ENCODE measurements at places on chromosomes 12 and 14.

DNA sequence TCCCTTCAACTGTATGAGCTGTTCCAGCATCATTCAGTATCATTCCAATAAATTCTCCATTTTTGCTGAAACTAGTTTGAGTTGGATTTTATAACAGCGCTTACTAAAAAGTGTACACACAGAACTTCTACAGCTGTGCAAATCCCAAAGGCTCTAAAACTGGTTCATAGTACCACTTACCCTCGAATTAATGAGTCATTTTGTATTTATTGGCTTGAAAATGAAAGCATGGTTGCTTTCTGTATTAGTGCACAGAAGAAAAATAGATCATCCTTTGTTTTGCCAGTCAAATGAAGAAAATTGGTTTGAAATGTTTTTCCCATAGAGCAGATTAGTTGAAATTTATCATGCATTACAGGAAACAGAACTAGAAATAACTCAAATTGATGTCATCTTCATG lies 268.3 kb upstream of the CPNE8 start:
- no peaks in the 10 kb centered on the region for H3K4me1 ChIP-seq
- H3K27me3 ChIP-seq: no peaks in the 10 kb centered on the region
- no peak overlapping the region for H3K27ac ChIP-seq
- no peak overlapping the region for H3K4me3 ChIP-seq

DNA sequence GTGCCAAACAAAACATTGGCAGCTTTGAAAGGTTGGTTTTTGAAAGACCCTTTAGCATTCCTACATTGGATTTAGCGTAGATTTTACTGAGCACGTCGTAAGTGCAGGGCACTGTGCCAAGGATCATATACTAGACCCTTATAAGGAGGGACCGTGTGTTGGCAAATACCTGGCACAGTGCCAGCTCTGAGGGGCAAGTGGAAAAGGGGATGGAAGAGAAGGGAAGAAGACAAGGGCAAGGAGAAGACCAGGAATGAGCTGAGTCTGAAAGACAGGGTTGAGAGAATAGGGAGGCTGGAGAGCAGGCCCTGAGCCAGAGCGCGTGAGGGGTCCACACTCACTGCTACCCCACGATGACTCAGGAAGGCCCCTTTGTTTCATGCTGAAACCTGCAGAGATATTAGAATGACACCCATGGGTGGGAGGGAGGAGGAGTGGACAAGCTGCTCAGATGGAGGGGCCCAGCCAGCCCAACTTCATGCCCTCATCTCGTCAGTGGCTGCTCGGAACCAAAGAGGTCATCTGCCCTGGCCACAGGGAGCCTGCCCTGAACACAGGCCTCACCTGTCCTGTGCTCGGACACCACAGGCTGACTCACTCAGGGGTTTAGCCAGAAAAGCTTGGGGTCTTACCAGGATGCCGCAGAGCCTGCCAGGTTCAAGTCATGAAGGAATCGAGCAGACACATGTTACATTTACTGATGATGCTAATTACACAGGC lies 25.0 kb downstream of the RAB35 start:
- H3K4me3 ChIP-seq: no peak overlapping the region
- peaks cover 11% of the 10 kb centered on the region for H3K4me1 ChIP-seq

DNA sequence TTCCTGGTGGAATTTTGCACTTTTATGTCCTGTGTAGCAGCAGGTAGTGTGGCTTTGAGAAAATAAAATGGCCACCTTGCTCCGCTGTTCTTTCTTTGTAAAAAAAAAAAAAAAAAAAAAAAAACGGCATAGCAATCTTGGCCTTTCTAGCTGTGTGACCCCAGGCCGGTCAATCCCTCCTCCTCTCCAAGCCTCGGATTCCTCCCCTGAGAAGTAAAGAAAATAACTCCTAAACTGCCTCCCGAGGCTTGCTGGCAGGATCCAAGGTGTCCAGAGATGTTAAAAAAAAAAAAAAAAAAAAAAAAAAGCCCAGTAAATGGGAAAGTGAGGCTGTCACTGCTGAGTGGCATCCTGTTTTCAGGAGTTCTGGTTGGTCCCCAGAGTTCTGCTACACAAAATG lies 23.9 kb upstream of the MAP1LC3B2 start:
- peaks cover 70% of the 10 kb centered on the region for H3K4me1 ChIP-seq
- no peaks in the 10 kb centered on the region for H3K27me3 ChIP-seq
- H3K36me3 ChIP-seq: peaks cover 4% of the 10 kb centered on the region
- H3K27ac ChIP-seq: no peak overlapping the region
- no peak for DNase-seq

DNA sequence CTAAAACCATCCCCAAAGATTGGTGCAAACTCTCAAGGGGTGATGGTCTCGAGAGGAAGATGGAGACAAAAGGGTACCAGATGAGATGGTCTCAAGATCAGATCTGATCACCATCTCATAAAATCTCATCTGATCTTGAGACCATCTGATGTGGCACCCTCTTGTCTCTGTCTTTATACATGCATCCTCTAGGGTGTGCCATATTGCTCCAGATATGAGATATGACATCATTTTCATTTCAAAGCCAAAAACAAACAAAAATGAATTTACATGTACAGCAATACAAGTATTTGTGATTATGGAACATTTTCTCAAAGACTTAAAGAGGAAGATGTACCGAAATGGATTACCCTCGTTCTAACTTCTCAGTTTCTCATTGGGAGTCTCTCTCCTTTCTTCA lies 787.2 kb downstream of the GALC start:
- no peak overlapping the region for H3K4me3 ChIP-seq
- no peak overlapping the region for H3K27ac ChIP-seq
- no peaks in the 10 kb centered on the region for H3K27me3 ChIP-seq
- no peaks in the 10 kb centered on the region for H3K4me1 ChIP-seq

DNA sequence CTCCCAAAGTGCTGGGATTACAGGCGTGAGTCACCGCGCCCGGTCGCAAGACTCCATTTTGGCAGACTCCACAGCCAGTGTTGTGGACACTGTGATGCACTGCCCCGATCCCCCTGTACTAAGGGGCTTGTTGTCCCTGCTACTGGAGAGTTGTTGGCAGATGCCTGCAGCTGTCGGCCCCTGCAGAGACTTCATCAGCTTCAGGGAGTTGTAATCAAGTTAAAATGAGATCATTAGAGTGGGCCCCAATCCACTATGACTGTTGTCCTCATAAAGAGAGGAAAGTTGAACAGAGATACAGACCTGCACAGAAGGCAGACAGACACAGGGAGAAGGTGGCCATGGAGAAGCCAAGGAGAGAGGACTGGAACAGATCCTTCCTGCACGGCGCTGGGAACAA lies 23.7 kb upstream of the TUBA1A start:
- H3K4me1 ChIP-seq: no peaks in the 10 kb centered on the region
- no peaks in the 10 kb centered on the region for H3K36me3 ChIP-seq
- H3K4me3 ChIP-seq: no peak overlapping the region
- H3K27ac ChIP-seq: no peak overlapping the region
- DNase-seq: no peak

GRCh38 chr12:24760162-24760561 lies 188.7 kb downstream of the BCAT1 start:
- H3K4me3 ChIP-seq: no peak overlapping the region
- no peaks in the 10 kb centered on the region for H3K36me3 ChIP-seq
- no peaks in the 10 kb centered on the region for H3K27me3 ChIP-seq
- H3K27ac ChIP-seq: no peak overlapping the region
- no peak for DNase-seq

DNA sequence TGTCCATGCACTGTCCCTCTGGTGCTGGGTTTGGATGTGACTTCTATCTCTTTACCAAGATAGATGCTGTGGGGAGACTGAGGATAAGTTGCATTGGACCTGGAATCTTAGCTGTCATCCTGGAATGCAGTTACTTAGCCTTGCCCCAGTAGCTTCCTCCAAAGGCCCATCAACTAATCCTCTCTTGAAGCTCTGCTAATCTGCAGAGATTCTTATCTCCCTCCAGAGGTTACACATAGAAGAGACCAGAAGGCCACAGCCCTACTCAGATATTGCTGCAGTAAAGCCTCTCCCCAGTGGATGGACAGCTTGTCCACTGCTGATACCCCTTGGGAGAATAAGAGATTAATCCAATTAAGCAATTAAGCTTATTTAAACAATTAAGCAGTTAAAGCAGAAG lies 867.2 kb downstream of the BCL11B start:
- H3K27me3 ChIP-seq: no peaks in the 10 kb centered on the region
- H3K4me1 ChIP-seq: no peaks in the 10 kb centered on the region
- no peak overlapping the region for H3K27ac ChIP-seq
- H3K4me3 ChIP-seq: no peak overlapping the region
- DNase-seq: no peak

DNA sequence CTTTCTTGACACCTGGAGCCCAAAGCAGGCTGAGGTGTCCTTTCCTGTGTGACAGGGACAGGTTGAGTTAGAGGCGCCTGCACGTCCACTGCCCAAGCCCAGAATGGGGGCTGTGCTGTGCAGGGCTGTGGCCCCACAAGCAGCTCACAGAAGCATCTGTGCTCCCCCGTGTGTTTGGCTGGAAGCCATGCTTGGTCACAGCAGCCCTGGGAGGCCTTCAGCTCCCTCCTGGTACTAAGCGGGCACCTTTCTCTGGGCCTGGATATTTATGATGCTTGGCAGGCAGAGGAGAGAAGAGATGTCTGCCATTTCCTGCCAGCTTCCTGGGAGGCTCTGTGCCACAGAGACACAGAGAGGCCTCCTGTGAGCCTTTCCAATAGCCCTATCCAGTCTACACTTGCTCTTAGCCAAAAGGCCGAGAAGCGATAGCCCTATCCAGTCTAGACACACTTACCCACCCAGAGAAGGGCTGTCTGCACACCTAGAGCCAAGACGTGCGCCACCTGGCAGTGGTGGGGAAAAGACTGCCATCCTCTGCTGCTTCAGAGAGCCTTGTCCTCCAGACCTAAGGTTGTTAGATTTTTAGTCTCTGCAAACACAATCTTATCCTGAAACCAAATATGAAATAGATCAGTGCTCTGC lies 117.4 kb downstream of the GCH1 start:
- no peak overlapping the region for H3K4me3 ChIP-seq
- H3K4me1 ChIP-seq: peaks cover 26% of the 10 kb centered on the region
- peaks cover 42% of the 10 kb centered on the region for H3K36me3 ChIP-seq
- no peak for DNase-seq
- H3K27me3 ChIP-seq: no peaks in the 10 kb centered on the region

DNA sequence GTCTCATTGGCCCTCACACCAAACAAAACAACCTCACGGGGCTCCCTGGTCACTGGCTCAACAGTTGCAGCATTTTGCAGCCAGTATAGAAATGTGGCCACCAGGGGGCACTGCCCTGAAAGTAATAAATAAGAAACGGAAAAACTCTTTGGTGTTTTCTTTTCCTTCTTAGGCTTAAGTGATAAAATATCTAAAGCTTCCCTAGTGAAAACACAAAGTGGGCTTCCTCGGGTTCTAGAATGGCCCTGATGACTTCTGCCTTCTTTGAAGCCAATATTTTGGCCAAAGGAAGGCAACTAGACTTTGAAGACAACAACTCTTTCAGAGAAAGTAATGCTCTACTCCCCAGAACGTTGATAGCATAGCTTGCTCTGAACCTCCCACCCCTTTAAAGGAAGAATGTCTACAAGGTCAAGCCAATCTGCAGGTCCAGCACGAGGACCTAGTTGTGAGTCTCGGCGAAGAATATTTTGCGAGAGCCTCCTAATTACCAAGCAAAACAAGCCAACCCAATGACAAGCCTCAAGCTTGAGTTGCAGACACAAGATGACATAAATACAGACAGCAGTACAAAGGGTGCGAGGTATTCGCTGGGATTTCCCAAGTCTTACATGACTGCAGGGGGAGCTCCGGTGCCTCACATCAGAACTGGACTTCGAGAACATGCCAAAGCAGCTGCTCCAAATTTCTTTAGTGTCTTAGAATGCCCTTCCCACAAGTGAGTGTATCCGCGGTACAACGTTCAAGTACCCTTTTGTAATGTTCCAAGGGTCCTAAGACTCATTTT lies 2.6 kb downstream of the ITPK1 start:
- peaks cover 51% of the 10 kb centered on the region for H3K4me1 ChIP-seq
- peak overlapping the region; percentile 75 for H3K27ac ChIP-seq
- H3K27me3 ChIP-seq: no peaks in the 10 kb centered on the region
- H3K4me3 ChIP-seq: peak overlapping the region; percentile 91
- peaks cover 4% of the 10 kb centered on the region for H3K36me3 ChIP-seq
